ENCODE measurements at places on chromosomes 3 and 15. TPM values are rescaled to one million over a fixed set of nuclear protein-coding genes. Genes with fewer than 3 reads are reported as not detected.

DNA sequence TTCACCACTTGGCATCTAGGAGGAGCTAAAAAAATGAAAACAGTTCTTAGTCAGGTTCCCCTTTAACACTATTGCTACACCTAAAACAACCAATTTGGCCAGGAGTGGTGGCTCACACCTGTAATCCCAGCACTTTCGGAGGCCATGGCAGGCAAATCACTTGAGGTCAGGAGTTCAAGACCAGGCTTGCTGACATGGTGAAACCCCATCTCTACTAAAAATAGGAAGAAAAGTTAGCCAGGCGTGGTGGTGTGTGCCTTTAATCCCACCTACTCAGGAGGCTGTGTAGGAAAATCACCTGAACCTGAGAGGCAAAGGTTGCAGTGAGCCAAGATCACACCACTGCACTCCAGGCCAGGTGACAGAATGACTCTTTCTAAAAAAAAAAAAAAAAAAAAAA, 124.1 kb downstream of the DGKG start:
- no peak for DNase-seq

GRCh38 chr3:186506857-186507256, 37.3 kb downstream of the CRYGS start:
- no peak for DNase-seq

The NR2E3 gene
- 0.44 TPM for polyA plus RNA-seq

DNA sequence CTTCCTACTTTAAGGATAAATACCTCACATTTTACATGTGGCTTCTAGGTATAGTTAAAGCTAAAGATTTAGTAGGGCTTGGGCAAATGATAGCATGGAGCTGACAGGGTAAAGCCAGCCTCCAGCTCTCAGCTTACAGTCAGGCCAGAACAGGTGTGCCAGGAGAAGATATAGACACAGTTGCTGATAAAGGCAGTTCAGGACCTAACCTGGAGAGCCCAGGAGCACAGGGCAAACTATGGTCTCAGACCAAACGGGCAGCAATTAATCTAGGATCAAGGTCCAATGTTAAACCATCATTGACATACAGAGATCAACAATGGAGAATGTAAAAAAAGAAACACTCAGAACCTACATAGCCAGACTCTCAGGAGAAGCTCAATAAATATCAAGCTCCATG, 4.0 kb downstream of the WDR49 start:
- no peak for DNase-seq

GRCh38 chr15:51243774-51244173, 94.6 kb downstream of the CYP19A1 start:
- DNase-seq: no peak

The THSD4 gene
- 34.5 TPM for polyA plus RNA-seq

The GOLGA8F gene
- 0.21 TPM for polyA plus RNA-seq

DNA sequence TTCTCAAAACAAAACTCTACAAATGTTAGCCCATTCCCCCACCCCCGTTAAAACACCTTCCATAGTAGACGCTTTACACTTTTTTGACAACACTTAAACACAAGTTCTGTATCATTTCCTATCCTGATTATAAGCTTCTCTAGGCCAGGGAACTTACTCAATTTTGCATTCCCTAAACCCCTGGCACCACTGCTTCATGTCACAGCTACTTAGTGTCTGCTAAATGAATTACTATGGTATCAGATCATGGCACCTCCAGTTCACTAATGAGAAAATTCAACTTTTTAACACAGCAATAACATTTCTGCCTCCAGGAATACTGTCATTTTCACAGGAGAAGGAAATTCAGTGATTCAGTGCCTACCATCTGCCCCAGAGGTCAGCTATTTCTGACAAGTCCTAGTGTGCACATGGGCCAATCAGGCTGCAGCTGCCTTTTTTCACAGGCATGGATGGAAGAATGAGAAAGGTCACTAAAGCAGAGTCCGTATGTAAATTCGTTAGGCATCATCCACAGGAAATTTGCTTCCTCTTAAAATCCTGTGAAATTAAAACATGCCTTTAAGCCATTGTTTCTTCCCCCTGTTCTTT, 18.5 kb downstream of the SFMBT1 start:
- no peak for DNase-seq

DNA sequence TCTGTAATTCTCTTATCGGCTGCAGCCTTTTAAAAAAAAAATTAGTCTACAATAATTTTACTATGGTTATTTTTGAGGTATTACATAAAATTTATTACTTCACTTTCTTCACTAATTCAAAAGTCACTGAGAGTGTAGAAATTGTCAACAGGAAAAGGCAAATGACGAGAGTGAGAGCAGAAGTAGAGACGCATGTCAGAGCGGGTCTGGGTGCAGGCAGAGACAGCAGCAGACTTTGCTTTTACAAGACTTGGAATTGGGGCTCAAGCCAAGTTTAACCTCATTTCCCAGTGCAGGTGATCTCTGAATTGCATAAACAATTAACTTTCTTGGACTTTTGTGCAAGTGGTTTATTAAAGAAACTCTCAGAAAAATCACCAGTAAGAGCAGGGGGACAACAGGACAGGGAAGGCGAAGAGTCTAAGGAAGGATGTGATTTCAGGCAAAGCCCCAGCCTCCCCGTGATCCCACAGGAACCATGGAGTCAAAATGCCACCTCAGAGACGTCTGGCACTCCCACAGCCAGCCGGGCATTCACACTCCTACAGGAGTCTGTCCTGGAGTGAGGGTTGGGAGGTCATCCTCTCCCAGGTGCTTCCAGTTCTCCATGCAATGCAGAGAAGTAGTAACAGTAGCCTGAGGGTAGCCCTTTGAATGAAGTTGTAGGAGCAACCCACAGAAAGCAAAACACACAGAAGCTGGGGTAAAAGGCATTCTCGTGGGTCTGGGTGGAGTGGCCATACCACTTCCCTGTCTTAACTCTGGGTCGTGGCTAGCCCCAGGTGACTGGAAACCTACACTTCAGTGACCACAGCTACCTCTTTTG, 274.0 kb upstream of the TGFBR2 start:
- no peak for DNase-seq

- no peak for DNase-seq
Observed at GRCh38 chr3:144900366-144900765, 928.7 kb downstream of the DIPK2A start.

- no peak for DNase-seq
Observed at GRCh38 chr15:32843219-32843815, 125.5 kb downstream of the GREM1 start.

DNA sequence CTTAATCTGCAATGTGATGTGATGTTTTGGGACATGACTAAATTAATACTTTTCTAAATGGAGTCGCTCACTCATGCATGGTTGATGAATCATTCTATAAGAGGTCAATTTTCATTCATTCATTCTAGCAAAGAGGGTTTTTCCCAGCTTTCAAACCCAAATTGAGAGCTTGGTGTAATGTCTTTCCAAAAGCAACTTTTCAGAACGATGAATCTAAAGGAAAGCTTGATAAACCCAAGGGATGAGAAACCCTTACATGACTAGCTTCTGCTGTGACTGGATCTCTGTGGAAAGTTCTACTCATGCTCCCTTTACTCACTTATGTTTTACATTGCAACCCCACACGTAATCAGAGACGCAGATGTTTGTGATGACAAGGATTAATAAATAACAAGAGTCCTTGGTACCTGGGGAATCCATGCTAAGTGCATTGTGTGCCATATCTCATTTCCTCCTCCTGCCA, 47.7 kb downstream of the PDZRN3 start:
- no peak for DNase-seq

GRCh38 chr3:7015683-7016440, 154.9 kb downstream of the GRM7 start:
- DNase-seq: no peak

DNA sequence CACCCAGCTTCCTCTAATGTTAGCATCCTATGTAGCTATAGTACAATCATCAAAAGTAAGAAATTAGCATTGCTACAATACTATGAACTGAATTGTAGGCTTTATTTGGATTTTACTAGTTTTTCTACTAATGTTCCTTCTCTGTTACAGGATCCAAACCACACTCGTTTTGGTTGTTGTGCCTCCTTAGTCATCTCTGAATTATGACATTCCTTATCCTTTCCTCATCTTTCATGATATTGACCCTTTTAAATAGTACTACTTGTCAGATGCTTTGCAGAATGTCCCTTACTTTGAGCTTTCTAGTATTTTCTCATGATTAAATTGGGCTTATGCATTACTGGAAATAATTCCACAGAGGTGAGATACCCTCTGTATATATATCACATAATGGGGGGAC, 265.4 kb downstream of the VPS13C start:
- no peak for DNase-seq

- no peak for DNase-seq
Observed at GRCh38 chr15:35740761-35741160, 194.8 kb upstream of the DPH6 start.

- DNase-seq: no peak
Observed at GRCh38 chr3:70249509-70250160, 62.8 kb downstream of the MDFIC2 start.

DNA sequence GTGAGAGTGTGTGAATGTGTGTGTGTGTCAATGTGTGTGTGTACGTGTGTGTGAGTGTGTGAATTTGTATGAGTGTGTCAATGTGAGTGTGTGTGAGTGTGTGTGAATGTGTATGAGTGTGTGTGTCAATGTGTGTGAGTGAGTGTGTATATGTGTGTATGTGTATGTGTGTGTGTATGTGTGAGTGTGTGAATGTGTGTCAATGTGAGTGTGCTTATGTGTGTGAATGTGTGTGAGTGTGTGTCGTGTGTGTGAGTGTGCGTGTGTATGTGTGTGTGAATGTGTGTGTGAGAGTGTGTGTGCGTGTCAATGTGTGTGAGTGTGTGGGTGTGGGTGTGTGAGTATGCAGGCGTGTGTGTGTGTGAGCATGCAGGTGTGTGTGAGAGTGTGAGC, 93.5 kb upstream of the ALDH1A3 start:
- DNase-seq: no peak

DNA sequence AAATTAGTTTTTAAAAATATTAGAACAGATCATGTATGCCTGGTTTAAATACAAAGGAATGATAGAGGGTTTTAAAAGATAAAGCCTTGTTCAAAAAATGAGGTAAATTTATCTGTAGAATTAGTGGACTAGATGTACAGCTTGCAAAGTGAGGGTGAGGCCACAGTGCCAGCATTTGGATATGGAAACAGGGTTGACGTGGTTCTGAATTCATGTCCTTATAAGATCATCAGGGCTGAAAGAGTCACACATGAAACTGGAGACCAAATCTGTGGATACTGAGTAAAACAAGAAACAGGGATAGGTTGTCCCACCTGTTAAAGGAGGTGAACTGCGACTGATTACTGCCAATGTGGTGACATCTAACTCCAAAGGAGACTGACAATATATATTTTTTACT, 46.3 kb downstream of the NCK1 start:
- DNase-seq: no peak

The MORC1 gene
- 0.63 TPM for polyA plus RNA-seq

The PRRT3 gene
- polyA plus RNA-seq: 4.5 TPM

DNA sequence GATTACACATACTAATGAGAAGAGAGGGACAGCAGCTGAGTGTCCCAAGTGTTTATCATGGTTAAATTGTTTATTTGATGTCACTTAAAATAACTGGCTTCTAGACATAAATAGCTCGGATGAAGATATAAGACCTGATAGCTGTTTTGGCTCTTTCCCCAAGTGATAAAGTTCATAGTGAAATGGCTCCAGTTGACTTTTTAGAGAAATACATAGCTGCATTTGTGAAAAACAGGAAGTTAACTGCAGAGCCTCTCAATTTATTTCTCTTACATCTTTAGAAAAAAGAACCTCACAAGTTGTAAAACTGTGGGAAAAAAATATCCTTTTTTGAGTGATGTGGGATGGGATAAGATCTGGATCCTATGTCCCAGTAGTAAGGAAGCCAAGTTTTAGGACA, 332.9 kb upstream of the RASGRP1 start:
- DNase-seq: no peak

- no peak for DNase-seq
Observed at GRCh38 chr3:36201546-36201945, 178.8 kb upstream of the STAC start.

DNA sequence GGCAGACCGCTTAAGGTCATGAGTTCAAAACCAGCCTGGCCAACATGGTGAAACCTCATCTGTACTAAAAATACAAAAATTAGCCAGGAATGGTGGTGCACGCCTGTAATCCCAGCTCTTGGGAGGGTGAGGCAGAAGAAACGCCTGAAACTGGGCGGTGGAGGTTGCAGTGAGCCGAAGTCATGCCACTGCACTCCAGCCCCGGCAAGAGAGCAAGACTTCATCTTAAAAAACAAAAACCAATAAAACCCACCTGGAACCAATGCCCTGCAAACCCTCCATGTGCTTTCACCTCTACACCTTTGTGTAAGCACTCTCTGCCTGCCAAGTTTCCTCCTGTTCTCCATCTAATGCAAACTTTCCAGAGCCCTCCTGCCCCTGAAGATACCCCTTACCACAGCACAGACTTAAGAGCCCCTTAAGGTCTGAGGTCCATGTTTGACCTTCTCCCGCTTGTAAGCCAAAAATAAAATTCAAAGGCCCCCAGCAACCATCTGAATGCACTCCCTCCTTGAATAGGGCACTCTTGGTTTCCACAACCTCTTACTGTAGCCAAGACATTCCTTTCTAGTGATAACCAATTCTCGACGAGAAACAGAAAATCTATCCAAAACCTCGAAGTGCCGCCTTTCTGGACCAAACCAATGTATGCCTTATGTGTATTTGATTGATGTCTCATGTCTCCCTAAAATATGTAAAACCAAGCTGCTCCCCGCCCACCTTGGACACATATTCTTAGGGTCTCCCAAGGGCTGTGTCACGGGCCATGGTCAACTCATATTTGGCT, 3.0 kb downstream of the RPL32 start:
- no peak for DNase-seq

The BOC gene
- 25.5 TPM for polyA plus RNA-seq

DNA sequence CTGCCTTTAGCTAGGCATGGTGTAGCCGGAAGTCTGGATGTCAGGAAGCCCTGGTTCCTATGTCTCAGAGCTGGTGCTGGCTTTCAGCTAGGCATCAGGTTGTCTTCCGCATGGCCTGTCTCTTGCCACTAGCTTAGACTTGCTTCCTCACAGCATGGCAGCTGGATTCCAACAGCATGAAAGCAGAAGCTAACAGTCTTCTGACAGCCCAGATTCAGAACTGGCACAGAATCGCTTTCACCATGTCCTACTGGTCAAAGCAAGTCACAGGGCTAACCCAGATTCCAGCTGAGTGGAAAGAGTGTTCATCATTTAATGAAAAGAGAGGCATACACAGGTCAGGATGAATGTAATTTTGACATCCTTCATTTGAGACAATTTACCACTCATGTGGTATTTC, 1050.5 kb downstream of the ROBO2 start:
- no peak for DNase-seq

The CHRM5 gene
- polyA plus RNA-seq: 0.13 TPM

DNA sequence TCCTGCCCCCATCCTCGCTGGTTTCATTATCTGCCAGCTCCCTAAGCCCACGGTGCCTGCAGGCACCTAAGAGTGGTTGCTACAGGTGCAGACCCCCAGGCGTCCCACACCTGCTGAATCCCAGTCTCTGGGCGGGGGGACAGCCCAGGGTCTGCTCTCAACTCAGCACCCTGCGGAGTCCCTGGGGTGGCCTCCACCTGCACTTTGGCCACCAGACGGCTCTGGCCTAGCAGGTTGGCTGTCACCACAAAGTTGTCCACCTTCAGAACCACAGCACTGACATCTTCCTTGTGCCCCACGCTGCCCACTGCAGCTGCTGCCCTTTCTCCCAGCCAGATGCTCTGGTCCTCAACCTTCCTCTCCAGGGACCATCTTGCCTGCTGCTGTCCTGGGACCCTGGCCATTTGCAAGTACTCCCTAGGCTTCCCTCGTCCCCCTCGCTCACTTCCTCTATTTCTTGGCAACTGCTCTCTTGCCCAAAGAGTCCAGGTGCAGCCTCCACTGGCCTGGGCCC, 34.9 kb upstream of the SNRPA1 start:
- no peak for DNase-seq

The RYK gene
- 96.5 TPM for polyA plus RNA-seq
